ENCODE measurements at places on chromosomes 12 and 14.

- no peak for DNase-seq
Observed at GRCh38 chr12:6123258-6123657, 1.2 kb downstream of the VWF start.

DNA sequence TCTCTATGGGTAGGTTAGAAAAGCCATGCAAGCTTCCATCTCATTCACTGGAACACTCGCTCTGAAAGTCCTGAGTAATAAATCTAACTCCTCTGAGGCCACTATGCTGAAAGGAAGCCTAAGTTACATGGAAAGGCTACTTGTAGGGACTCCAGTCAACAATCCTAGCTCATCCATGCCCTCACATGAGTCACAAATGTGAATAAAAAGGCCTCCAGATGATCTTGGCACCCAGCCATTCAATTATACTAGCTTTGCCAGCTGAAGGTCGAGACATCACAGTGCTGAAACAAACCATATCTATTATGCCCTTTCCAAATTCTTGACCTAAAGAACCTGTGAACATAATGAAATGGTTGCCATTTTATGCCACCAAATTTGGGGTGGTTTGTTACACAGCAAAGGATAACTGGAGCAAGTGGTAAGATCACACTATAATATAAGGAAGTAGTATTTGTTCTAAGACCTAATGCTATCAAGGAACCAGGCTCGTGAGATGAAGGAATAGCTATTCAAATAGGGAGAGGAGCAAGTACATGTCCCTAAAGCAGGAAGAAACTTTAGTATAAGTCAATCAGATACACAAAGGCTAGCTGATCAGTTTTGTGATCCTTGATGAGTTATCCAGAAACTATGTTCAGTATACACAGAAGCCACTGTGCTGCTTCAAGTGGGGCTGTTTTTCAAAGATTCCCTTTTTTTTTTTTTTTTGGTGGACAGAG is 142.1 kb downstream of the MED13L start:
- no peak for DNase-seq

GRCh38 chr12:12190087-12190809 is 76.6 kb downstream of the LRP6 start:
- no peak for DNase-seq

DNA sequence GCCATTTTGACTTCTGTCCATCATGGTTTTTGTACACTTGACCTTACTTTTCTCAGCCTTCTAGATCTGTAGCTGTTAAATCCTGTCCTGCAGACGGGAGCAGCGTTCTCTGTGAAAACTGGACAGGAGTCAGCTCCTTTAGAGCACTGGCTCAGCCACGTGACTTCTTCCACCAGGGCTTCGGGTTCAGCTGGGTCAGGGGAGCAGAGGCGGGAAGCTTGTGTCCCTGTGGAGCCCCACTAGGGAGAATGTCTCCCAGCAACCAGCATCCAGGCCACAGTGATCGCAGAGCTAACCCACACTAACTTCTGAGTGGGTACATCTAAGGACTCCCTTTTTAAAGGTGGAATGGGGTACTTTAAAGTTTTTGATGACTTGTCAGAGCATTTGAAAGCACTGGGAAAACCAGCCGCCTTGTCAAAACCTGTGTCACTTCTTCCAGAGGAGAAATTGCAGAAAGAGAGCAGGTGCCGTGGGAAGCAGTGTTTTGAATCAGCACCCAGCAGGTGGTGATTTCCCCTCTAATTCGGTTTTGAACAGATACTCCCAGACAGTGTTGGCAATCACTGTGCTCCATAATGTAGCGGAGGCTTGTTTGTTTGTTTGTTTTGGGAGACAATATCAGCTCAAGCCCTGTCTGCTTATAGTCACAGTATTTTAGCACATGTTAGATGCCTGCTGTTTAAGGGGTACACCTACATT is 17.9 kb downstream of the DERA start:
- DNase-seq = no peak

GRCh38 chr12:27999521-27999920 is 27.0 kb upstream of the PTHLH start:
- DNase-seq = no peak

- no peak for DNase-seq
Observed at GRCh38 chr12:82593901-82594396, 92.8 kb upstream of the TMTC2 start.

DNA sequence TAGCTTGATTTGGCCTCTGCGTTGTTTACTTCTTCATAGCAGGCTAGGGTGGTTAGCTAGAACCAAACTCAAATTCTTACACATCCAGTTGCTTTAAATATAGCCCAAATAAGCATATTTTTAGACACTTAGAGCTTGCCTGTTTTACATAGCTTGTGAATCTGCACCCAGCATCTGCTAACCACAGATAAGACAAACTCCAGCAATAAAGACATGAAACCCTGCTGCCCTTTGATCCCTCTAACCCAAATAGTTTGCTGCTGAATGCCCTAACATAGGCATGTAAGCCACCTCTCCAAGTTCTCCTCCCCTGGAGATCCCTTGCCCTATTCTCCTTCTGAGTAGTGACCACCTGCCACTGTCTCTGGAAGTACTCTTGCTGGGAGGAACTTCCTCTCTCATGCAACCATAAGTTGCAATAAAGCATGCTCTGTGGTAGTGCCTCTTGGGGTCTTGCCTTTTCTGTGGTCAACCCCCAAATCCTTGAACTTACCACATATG is 185.6 kb downstream of the TMEM117 start:
- DNase-seq = no peak

GRCh38 chr12:109946505-109946904 is 46.4 kb downstream of the TCHP start:
- DNase-seq = no peak

Data from stimulated activated CD4-positive, alpha-beta T cell treated with anti-CD3 and anti-CD28 coated beads, Interleukin-2, amount 100 ng/mL, for 24 hours (primary cell).